ENCODE measurements at places on chromosomes 7 and 10. TPM values are rescaled to one million over a fixed set of nuclear protein-coding genes. Genes with fewer than 3 reads are reported as not detected.
A peak's percentile ranks its signal among the peaks of the same experiment; 100 is the strongest.

The ABCA13 gene
- total RNA-seq = not detected

DNA sequence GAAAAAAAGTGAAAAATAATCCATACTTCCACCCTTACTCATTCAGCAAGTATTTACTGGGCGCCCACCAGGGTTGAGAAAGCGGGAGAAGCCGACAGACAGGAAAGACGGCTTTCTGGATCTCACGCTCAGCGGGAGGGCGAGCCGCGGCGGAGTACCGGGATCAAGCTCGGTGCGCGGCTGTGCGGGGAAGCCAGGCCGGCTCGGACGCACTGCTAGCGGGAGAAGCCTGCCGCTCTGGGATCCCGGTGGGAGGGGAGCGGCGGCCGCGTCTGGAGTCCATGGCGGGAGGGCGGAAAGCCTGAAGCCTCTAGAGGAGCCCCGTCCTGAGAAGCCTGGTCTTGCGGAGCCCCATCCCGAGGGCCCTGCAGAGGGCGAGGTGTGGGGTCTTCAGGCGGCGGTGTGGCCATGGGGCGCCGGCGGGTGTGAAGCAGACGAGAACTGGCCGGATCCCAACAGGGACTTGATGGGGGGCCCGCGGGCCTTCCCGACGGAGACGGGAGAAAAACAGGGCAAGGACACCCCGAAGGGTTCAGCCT, 82.9 kb downstream of the VIPR2 start:
- H3K27me3 ChIP-seq = no peaks in the 10 kb centered on the region
- H3K27ac ChIP-seq = no peak overlapping the region
- no peaks in the 10 kb centered on the region for H3K4me1 ChIP-seq
- DNase-seq = no peak
- H3K4me3 ChIP-seq = peak overlapping the region; percentile 67

DNA sequence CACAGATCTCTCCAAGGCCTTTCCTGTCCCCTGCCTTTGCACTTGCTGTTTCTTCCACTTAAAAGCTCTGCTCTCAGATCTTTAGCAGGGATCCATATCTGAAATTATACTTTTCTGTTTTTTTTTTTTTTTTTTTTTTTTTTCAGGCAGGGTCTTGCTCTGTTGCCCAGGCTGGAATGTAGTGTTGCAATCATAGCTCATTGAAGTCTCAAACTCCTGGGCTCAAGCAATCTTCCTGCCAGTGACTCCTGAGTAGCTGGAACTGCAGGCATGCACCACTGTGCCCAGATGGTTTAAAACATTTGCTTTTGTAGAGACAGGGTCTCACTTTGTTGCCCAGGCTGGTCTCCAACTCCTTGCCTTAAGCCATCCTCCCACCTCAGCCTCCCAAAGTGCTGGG, 5.0 kb upstream of the TSPAN15 start:
- H3K27me3 ChIP-seq = no peaks in the 10 kb centered on the region
- no peaks in the 10 kb centered on the region for H3K36me3 ChIP-seq
- no peaks in the 10 kb centered on the region for H3K4me1 ChIP-seq
- no peak overlapping the region for H3K4me3 ChIP-seq

The KLHL7 gene
- 23.8 TPM for total RNA-seq

GRCh38 chr10:42836771-42837468, 54.3 kb downstream of the BMS1 start:
- H3K27ac ChIP-seq = no peak overlapping the region
- H3K4me1 ChIP-seq = no peaks in the 10 kb centered on the region
- peak overlapping the region; percentile 46 for H3K4me3 ChIP-seq
- no peak for DNase-seq
- H3K27me3 ChIP-seq = no peaks in the 10 kb centered on the region

The COA1 gene
- 39.9 TPM for total RNA-seq

The AKR1B1 gene
- total RNA-seq = 116 TPM

The AUTS2 gene
- 101 TPM for total RNA-seq

The SEPTIN14 gene
- total RNA-seq = not detected

DNA sequence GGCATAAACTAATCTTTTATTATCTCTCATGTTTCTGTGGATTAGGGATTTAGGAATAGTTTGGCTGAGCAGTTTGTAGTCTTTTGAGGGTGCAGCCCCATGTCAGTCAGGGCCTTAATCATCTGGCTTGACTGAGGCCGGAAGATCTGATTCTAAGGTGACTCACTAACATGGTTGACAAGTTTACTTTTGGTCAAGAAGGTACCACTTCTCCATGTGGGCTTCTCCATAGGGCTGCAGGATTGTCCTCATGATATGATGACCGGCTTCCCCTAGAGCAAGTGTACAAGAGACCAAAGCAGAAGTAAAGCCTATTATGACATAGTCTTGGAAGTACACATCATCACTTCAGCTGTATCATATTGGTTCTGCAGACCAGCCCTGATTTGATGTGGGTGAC, 45.9 kb upstream of the OIT3 start:
- H3K4me3 ChIP-seq = no peak overlapping the region
- H3K27me3 ChIP-seq = no peaks in the 10 kb centered on the region
- no peak for DNase-seq
- no peaks in the 10 kb centered on the region for H3K4me1 ChIP-seq
- no peaks in the 10 kb centered on the region for H3K36me3 ChIP-seq
- no peak overlapping the region for H3K27ac ChIP-seq

GRCh38 chr7:114086914-114087652, 168.3 kb upstream of the PPP1R3A start:
- peaks cover 33% of the 10 kb centered on the region for H3K4me1 ChIP-seq
- H3K27me3 ChIP-seq = no peaks in the 10 kb centered on the region
- H3K36me3 ChIP-seq = no peaks in the 10 kb centered on the region
- peak overlapping the region; percentile 79 for H3K4me3 ChIP-seq
- H3K27ac ChIP-seq = peak overlapping the region; percentile 96

GRCh38 chr7:1052031-1052818, 7.9 kb downstream of the GPR146 start:
- H3K4me3 ChIP-seq = no peak overlapping the region
- no peaks in the 10 kb centered on the region for H3K36me3 ChIP-seq
- peaks cover 20% of the 10 kb centered on the region for H3K4me1 ChIP-seq
- H3K27me3 ChIP-seq = no peaks in the 10 kb centered on the region
- DNase-seq = no peak
- peak overlapping the region; percentile 52 for H3K27ac ChIP-seq

The HOXA7 gene
- total RNA-seq = 0.54 TPM

The HNRNPH3 gene
- total RNA-seq = 68.7 TPM

The MACROH2A2 gene
- 8.5 TPM for total RNA-seq

The HOXA9 gene
- not detected for total RNA-seq

The DNAH11 gene
- total RNA-seq = 16.2 TPM

DNA sequence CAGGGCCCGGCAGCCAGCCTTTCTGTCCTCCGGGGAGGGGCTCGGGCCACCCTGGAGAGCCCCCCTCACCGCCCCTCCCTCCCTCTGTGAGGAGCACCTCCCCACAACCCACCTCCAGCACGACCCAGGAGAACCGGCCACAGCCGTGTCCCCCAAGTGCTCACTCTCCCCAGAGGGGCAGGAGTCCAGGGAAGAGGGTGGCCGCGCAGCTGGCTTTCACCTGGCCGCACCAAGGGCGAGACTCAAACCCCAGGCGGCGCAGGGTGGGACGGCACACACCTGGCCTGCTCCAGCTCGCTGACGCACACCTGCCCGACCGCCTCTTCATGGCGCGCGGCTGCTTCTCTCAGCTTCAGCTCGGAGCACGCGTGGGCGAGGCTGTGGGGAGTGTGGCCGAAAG, 73.4 kb downstream of the CFAP46 start:
- no peaks in the 10 kb centered on the region for H3K4me1 ChIP-seq
- DNase-seq = no peak
- no peaks in the 10 kb centered on the region for H3K27me3 ChIP-seq
- no peaks in the 10 kb centered on the region for H3K36me3 ChIP-seq

Data from thoracic aorta (tissue), 2 donors.